ENCODE measurements at places on chromosomes 6 and 20.

- no peak for DNase-seq
These were observed 575.7 kb upstream of the MARCKS start for GRCh38 chr6:113281431-113281830.

DNA sequence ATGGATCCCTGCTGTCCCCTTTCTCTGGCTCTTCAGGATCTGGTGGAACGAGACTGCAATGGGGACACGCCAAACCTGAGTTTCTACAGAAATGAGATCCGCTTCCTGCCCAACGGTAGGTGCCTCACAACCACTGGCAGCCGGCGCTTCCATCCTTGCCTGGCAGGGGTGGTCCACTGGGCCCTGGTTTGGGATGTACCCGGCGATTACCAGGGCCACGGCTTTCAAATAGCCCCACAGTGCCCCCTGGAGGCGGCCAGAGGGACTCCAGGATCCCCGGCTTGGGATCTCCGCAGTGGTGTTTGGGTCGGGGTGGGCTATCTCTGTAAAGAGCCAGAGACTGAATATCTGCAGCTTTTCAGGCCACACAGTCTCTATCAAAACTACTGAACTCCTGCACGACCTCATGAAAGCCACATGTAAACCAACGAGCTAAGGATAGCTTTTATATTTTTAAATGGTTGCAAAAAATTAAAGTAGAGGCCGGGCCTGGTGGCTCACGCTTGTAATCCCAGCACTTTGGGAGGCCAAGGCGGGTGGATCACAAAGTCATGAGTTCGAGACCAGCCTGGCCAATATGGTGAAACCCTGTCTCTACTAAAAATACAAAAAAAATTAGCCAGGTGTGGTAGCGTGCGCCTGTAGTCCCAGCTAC lies 3.7 kb downstream of the OGFR start:
- DNase-seq = no peak

DNA sequence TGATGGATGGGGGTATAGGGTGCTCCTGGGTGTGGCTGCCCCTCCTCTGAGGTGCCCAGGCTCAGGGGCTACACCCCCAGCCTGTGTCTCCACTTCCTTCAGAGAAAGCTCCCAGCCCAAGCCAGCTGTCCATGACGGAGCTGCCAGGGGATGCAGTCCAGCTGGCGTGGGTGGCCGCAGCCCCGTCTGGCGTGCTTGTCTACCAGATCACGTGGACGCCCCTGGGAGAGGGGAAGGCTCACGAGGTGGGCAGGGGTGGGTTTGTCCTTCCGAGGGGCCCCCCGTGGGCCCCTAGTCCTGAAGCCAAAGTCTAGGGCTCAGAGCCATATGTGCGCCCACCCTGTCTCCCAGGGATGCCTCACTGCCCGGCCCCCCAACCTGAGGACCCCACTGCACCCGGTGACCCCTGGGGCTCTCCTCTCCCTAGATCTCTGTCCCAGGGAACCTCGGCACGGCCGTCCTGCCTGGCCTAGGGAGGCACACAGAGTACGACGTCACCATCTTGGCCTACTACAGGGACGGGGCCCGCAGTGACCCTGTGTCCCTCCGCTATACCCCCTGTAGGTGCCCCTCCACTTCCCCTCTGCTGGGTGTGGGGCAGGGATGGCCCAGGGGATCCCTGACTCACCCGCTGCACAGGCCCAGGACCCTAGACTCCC lies 19.8 kb downstream of the COL20A1 start:
- DNase-seq = no peak

DNA sequence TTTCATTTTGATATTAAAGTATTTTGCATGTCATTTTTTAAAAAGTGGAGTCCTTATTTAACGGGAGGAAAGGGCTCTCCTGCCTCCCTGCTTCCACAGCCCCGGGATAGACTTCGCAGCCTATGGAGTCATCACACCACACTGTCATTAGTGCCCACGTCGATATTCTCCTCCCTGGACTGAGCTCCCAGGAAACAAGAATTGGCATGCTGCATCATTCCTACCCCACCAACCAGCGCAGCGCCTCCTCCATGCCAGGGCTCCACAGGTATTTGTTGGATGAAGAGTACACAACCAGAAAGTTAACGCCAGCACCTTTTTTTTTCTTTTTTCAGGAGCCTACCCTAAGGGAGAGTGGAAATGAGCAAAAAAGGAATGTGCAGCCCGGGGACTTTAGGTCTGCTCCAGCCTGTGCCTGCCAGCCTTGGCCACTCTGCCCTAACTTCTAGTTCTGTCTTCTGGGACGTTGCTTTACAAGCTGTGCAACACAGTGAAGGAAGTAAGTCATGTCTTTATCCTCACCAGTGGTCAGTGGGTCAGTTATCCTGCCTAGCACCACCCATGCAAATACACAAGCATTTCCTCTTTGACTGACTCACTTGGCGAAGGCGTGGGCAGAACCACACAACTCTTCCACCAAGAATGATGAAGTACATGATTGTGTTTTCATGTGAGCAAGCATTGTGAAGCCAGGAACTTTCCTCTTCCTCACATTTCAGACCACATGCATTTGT lies 180.7 kb upstream of the UST start:
- peak; percentile 94 for DNase-seq

DNA sequence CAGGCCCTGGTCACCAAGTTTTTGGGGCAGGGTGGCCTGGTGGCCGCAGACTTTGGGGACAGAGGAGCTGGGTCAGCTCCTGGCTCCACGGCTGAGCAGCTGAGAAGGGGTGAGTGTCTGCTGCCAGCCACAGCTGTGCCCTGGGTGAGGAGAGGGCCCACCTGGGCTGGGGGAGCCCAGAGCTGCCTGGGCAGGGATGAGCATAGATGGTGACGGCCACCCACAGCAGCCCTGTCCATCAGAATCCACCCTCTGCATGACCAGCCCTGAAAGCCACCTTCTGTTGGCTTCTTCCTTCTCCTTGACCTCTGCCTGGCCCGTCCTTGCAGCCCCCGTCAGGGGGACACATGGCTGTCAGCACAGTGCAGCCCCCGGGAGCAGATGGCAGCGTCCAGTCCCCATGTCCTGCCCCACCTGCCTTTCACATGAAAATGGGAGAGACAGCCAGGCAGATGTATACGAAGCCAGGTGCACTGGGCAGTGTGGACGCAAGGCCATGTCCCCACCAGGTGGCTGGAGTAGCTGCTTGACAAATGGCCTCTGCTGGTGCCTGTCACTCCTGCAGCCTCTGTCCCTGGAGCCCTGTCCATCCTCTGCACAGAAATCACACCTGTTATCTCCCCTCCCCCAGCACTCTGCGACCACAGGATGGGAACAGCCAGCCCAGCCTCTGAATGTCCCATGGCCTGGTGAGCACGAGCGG lies 220.8 kb downstream of the PREX1 start:
- no peak for DNase-seq

GRCh38 chr6:55979526-55979925 lies 104.1 kb upstream of the BMP5 start:
- no peak for DNase-seq

- peak; percentile 29 for DNase-seq
These were observed 517.4 kb upstream of the JARID2 start for GRCh38 chr6:14728396-14729024.

GRCh38 chr6:232982-233640 lies 59.2 kb upstream of the DUSP22 start:
- no peak for DNase-seq
